ENCODE measurements at places on chromosomes 5 and 9.

DNA sequence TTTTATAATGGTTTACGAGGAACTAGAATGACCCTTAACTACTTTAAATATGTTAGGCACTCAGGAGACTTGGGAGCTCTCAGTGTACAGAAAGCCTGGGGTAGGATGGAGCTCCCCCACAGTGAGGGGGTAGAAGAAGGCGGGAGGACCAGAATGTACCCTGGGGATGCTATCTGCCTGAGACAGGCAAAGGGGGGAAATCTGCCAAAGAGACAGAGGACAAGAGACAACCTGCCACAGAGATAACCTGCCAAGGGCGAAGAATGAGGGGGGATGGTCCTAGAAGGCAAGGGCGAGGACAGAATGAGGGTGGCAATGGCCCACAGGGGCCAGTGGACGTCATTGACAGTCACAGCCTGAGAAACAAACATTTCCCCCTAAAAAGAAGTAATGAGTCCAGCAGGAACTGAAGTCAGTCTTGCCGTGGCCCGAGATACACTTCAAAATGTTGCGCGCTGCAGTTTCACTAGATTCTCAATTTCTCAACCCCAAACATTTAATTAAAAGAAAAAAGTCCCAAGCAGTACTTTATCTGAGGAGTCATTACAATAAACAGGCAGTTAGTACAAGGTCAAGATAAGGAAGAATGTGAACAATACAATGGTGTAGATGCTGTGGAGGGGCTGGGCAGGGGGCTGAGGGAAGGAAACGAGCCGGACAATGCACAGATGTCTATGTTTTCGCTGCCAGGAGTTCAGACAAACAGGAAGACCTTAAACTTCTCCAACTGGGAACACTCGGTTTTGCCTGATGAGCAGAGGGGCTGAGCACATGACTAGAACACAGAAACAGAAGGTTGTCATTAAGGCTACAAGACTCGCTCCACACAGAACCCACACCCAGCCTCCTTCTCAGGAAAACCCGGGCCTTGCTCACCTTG, 125.0 kb downstream of the LHFPL2 start:
- no peak for DNase-seq

GRCh38 chr9:137499858-137500661, 40.9 kb upstream of the NSMF start:
- no peak for DNase-seq

DNA sequence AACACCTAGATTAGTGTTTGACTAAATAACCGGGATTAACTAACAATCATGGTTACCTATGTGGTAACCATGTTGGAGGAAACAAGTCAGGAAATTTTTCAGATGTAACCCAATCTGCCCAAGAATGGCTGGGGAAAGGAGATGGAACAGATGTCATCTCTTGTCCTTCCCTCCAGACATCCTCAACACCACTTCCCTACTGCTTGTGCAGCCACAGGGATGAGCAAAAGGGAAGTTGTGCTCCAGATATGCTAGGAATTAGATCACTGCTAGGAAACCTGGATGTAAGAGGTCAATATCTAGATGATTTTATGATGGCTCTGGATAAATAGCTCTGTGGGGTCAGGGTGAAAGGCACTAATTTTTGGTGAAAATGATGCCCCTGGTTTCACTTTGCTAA, 61.3 kb upstream of the ELL2 start:
- no peak for DNase-seq

- peak; percentile 79 for DNase-seq
Measured at GRCh38 chr5:52915176-52915875, 73.8 kb upstream of the ITGA2 start.

GRCh38 chr5:174741352-174741751, 17.0 kb downstream of the MSX2 start:
- no peak for DNase-seq

DNA sequence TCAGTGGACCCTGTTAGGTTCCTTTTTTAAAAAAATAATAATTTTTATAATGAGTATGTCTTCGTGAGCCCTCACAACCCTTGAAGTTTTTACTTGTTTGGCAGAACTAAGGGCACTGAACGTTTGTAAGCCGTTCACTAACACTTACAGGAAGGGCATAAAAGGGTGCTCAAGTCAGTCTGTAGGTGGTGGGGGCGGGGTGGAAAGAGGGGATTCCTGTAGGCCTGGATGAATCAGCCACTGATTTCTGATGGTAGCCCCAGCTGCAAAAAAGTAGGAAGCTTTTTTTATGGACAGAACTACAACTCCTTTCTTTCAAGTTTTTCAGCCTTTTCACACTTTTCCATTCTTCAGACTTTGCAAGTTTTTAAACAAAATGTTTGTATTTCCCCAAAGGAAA, 35.8 kb downstream of the PIK3R1 start:
- DNase-seq: no peak

- no peak for DNase-seq
Measured at GRCh38 chr9:85204176-85204575, 534.6 kb downstream of the NTRK2 start.

GRCh38 chr5:137097203-137097602, 401.9 kb downstream of the SPOCK1 start:
- no peak for DNase-seq

- no peak for DNase-seq
Measured at GRCh38 chr5:149143470-149143869, 2.2 kb downstream of the ABLIM3 start.

GRCh38 chr5:56814963-56815657, at the start of gene MAP3K1:
Gene MAP3K1, plus strand, starts transcription at chr5:56815549. Its CDS starts 25 bp downstream, at chr5:56815574.
- no peak for DNase-seq

DNA sequence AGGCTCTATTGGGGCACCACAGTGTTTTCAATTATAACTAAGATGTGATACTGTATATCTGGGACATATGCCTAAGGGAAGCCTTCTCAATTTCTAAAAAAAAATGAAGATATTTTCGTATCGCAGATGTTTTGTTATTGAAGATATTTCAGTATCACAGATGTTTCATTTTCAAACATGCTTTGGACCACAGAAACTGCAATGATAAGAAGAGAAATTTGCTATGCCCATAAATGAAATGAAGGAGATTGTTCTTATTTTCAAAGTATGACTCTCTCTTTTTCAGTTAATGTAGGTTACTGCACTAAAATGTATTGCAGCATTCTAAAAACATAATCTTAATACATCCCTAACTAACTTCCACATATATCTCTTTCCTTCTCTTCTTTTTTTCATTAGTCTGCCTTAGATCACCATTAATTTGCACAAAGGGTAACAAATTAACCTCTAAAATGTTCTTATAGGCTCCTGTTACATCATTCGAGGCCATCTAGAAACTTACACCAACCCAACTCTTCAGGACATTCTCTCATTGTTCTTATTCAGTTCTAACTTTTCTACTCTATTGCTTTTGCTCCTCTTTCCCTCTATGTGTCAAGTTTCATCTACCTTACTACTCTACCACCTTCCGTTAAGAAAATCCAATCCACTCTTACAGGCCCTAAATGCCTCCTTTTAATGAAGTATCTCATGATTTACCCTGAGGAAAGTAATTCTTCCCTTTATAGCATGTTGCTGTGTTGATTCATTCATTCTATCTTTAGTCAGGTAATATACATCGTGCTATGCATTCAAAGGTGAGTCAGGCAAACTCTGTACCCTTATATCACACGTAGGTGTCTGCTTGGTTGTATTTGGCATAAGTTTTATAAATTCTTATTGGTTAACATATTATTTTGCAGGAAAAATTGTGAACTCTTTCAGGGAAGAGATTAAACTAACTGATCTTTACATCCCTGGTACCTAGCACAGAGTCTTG, 70.5 kb downstream of the ST8SIA4 start:
- no peak for DNase-seq

GRCh38 chr9:106085479-106085878, 391.1 kb downstream of the TMEM38B start:
- DNase-seq: no peak

DNA sequence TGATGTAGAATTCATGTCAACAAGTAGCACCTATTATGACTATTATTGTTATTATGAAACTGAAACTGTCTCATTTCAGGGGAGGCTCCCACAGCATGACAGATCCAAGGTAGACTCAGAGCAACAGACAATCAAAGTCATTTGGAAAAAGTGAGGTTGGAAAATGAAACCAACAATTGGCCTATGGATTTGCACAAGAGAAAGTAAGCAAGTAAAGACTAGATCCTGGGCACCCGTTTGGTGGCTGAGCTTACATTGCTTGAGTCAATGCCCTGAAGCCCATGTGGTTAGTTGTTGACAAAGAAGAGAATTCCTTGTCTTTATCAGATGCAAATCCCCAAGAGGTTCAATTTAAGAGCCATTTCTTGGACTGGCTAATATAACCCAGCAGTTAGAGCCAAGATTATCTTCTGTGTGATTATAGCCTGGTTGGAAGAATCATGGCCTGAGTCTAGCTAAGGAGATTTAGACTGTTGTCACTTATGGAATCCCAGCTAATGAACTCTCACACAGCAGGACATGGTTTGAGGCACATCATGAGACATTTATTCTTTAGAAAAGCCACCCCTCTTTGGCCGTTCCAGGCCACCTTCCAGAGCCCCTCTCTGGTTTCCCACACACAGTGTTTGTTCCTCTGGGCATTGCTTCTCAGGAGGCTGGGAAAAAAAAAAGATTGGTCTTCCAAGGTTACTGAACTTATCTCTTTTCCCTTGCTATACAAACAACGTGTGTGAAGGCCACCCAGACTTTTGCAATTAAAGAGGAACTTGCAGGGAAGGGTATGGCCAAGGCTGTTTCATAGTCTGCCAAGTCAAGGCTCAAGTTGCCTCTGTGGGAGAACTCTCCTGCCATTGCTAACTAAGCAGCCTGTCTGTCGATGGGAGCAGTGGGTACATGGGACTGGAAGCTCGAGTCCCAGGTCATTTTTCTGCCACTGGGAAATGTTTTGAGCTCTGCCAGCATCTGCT, 399.5 kb downstream of the ENC1 start:
- DNase-seq: no peak

All from kidney capillary endothelial cell (primary cell).